ENCODE measurements at places on chromosomes 4 and X.

DNA sequence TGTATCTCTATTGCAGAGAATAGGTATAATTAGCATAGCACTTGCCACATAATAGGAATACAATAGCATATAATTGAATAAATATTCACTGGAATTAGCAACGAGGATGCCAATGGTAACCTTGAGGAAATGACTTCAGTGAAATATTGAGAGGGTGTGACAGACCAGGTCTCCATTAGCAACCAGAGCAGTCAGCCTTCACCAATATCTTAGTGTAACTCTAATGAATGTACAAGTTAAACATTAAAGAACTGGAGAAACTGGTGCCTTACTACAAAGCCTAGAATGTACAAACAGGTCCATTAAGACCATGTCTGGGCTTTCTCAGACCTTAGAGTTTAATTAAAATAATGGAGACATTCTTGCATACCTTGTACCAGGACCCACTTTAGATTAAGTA is 143.0 kb downstream of the MAGEB17 start:
- no peak for DNase-seq

GRCh38 chr4:89898304-89898716 is 3.7 kb downstream of the MMRN1 start:
- DNase-seq = no peak

GRCh38 chrX:139094671-139095592 is 383.4 kb upstream of the FGF13 start:
- DNase-seq = no peak

DNA sequence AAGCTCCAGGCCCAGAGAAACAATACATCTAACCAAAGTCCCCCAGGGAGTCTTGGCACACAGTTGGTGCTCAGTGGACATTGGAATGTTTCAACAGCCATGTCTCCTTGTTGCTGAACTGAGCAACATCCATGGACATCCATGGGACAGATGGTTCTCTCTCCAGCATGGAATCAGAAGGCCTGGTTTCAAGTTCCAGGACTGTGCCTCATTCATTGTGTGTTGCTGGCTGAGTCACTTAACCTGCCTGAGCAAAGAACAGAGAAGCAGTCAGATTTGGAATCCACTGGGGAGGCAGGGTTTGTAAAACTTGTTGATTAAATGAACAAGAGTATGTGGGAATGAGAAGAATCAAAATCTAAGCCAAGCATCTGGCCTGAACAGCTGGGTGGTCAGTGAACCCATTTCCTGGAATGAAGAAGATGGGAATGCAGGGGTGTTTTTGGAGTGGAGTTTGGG is 147.9 kb downstream of the CHIC2 start:
- no peak for DNase-seq

DNA sequence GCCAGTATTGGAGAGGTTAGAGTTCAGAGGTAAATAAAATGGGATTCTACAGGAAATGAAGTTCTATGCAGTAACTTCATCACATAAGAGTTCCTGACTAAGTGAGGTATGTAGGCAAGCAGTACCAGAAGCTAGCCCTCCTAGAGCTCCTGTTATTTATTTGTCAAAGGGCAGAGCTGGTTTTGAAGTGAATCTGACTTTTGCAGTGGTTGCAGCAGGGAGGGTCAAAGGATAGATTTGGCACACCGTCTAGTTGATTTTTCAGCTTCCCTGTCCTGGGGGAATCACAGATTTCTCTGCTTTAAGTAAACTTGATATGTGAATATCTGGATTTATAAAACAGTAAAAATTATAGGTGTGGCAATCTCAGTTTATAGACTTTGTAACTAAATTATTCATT is 130.7 kb downstream of the IL1RAPL2 start:
- no peak for DNase-seq

DNA sequence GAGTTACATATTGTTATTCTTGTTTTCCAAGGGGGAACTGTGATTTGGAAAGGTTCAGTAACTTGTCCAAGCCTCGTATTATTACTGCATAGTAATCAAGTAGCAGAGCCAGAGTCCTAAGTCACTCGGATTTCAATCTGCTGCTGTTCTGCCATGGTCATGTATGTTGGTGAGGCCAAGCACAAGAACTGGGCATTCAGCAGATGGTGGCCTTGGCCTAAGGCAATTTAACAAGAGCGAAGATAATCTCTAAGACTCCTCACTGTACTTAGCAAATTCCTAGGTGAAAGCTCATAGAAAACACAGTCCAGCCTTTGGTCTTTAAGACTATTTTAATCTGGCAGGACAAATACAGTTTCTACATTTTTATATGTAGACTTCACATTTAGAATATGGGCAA is 64.8 kb downstream of the NDST3 start:
- DNase-seq = no peak

DNA sequence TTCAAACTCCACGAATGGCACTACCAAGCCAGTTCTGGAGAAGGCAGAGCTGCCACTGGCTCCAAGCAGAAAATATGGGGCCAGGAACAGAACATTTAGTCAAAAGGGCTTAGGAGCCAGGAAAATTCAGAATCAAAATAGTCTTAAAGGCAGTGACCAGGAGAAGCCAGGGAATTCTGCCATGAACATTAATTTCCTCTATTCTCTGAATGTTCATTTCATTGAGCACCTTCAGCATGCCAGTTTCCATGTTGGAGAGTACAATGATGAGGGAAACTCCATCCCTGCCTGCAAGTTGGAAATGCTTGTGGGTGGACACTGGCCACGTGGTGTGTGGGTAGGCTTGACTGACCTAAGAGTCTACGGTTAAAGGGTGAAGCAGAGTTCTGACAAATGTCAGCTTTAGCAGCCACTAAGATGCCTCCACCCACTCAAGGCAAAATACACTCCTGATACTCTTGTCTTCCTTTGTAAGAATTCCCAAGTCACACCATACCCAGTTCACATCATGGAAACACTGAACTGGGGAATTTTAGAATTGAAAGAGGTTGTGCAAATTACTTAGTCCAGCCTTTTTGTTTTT is 190.1 kb upstream of the C1QTNF7 start:
- no peak for DNase-seq

DNA sequence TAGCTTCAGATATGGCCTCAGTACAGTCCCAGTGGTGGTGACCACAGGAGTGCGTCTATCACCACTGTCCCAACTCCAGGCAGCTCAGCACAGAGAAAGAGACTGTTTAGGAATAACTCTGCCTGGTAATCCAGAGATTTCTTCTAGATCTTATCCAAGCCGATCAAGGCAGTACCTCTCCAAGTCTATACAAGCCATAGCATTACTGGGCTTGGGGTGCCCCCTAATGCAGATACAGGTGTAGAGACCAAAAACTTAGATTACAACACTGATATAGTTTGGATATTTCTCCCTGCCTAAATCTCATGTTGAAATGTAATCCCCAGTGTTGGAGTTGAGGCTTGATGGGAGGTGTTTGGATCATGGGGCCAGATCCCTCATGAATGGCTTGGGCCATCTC is 100.9 kb downstream of the PTCHD1 start:
- DNase-seq = no peak

DNA sequence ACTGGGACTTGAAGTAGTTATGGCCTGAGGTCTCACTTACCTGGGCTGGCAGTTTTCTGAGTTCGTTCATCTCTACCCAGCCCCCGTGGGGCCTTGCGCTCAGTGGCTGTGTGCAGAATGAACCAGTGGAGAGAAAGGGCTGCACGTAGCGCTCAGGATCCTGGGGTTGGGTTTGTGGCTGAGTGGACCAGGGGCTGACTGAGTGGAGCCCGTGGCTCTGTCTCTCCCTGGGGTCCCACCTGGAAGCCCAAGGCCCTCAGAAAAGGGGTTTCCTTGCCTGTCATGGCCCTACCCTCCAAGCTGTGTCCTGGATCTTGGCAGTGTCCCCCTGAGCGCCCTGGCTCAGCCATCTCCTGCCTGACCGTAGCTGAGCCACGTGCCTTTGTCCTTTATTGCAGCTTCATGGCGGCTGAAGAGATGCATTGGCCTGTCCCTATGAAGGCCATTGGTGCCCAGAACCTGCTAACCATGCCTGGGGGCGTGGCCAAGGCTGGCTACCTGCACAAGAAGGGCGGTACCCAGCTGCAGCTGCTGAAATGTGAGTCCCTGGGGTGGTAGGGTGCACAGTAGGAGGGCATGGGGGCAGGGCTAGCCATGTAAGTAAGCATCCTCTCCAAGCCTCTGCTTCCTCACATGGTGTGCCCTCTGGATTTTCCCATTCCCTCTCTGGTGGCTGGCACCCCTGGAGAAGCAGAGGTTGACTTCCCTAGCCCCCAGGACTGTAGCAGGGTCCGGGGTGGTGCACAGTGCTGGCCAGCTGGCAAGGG is 23.2 kb upstream of the ADD1 start:
- no peak for DNase-seq

GRCh38 chr4:108612365-108612764 is 8.0 kb upstream of the RPL34 start:
- DNase-seq = no peak

DNA sequence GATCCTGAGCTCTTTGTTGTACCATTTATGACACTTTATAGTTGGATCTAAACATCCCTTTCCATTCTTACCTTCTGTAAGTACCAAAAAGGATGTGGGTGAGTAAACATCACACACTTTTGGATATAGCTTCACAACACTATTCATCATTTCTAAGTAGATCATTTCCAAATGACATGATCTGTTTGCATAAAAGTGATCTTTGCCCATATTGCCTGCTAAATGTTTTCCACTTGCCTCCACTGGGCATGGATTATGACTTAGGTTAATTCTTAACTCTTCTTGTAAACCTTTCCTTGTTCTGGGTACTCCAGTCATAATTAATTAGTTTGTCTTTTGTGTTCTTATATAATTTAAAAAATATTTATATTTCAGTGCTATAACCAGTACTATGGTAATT is 244.9 kb upstream of the AGA start:
- no peak for DNase-seq

DNA sequence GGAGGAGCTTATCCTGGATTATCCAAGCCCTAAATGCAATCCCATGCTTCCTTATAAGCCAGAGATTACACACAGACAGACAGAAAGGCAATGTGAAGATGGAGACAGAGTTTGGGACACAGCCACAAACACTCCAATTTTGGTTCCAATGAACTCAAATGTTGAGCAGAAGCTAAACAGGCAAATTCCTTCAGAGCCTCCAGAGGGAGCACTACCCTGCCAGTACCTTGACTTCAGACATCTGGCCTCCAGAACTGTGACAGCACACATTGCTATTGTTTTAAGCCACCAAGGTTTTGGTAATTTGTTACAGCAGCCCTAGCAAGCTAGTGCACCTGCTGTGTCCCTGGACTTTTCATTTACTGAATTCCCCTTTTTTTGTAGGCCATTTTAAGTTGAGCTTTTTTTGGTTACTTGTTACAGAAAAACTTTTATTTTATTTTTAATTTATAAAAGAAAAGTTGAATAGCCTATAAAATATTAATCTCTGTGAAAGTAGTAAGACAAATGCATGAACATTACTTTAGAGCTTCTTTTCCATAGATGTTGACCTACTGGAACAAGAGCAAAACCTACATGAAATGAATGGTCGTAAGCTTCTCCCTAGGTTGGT is 33.4 kb upstream of the SRD5A3 start:
- no peak for DNase-seq

DNA sequence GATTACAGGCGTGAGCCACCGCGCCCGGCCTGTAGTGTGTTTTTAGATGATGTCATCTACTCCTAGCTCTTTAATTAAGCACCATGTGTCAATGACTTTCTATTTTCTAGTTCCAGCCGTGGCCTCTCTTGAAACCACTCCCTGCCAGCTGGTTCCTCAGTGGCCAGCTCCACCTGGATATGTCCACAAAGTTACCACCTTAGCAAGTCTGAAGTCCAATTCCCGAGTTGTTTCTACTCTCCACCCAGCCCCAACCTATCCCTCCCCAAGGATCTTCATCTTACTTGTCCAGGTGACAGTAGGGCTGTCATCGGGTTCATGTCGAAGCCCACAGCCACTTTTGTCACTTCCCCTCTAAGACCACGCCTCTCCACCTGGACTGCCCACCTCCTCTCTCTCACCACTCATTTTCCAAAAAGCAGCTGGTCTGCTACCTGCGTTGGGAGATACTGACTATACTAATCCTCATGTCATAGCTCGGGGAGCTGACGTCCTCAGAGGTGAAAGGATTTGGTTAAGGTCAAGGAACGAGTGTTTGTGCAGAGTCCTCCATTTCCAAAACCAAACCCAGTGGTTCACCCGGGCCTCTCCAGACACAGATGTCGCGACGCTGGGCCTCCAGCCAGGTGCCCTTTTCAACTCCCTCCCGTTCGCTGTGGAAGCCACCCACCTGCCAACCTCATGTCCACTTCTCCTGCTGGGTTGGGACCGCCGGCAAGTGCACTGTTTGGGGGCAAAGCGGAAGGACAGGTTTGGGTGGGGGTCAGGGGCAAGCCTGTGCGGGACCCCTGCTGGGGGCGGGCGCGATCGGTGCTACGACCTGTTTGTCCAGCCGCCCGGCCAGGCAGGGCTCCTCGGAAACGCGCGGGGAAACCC is 704 bp downstream of the FAM3A start:
- DNase-seq = no peak

DNA sequence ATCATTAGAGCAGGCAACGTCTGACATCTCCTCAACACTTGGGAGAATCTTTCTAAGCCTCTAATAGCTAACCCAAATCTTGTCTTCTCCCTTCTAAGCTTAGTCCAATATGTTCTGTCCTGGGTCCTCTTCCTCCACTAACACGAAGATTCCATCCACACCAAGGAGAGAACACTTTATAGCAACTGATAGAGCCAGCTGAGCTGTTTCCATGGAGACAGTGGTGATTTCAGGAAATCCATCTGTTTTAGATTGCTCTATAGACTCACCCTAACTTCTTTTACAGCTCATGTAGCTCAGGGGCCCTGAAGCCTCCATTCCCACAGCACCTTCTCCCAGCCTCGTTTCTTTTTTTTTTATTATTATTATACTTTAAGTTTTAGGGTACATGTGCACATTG is 37.4 kb downstream of the SCD5 start:
- DNase-seq = no peak

GRCh38 chr4:35342833-35343232 is 901.5 kb downstream of the ARAP2 start:
- DNase-seq = no peak

GRCh38 chr4:10582059-10582686 is 102.4 kb downstream of the CLNK start:
- no peak for DNase-seq

- DNase-seq = no peak
These were observed 104.0 kb upstream of the ARHGEF9 start for GRCh38 chrX:63889001-63889400.

DNA sequence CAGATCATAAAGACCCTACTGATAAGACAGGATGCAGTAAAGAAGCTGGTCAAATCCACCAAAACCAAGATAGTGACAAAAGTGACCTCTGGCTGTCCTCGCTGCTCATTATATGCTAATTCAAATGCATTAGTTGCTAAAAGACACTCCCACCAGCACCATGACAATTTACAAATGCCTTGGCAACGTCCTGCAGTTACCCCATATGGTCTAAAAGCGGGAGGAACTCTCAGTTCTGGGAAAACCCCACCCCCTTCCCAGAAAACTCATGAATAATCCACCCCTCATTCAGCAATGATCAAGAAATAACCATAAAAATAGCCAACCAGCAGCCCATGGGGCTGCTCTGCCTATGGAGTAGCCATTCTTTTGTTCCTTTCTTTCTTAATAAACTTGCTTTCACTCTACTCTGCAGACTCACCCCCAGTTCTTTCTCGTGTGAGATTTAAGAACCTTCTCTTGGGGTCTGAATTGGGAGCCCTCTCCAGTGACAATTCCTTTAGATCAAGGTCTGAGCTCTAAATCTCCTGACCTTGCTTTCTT is 217.1 kb upstream of the STS start:
- no peak for DNase-seq

GRCh38 chr4:112146502-112146813 is 1.2 kb downstream of the FAM241A start:
- no peak for DNase-seq
